ENCODE measurements at places on chromosomes 3 and 15.

DNA sequence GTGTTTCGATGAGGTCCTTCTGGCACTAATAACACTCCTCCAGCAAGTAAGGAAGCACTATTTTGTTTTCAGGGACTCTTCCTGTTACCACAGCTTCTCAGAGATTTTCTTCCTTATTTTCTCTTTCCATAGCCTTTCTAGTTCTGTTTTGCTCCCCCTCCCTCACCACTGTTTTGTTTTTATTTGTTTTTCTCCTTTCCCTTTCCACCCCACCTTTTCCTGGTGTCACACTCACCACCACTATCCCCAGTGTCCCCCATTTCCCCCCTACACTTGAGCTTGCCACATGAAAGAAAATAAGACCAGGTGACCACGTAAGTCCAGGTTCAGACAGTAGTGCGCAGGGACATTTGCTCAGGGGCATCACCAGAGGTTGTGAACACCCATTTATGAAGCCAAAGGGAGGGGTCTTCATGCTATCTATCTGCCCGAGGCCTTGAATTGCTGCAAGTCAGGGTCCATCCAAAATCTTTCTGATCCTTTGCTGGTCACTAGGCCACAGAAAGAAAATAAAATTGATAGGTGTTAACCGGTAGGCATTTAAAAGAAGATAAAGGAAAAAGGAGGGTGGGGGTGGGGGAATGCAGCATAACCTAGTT lies 1.4 kb upstream of the RFTN1 start:
- DNase-seq = no peak

- DNase-seq = no peak
Observed at GRCh38 chr3:8305371-8305770, 196.3 kb upstream of the LMCD1 start.

DNA sequence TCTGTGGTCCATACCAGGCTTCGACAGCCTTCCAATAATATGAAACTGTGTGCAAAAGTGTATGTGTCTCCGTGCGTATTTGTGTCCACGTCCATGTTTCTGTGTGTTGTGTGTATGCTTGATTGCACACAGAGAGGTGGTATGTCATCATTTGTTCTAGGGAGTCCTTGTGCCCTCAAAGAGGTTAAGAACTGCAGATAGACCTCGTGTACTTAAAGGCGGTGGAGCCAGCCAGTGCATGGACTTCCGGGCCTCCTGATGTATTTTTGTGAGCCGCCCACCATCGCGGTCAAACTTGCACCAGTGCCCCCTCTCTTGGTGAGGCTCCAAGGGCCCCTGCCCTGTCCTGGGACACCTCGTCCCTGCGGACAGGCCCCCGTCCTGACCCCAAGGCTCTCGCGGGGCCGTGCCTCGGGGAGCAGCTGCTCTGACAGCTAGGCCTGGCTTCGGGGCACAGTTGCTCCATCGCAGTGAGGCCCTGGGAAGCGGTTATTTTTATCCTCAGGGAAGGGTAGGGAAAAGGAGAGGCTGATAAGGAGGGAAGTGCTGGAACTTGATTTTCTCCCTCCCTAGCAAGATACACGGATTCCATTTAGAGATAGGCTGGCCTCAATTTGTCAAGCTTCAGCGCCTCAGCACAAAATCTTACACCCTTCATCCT lies 1.2 kb upstream of the RYK start:
- DNase-seq = no peak

DNA sequence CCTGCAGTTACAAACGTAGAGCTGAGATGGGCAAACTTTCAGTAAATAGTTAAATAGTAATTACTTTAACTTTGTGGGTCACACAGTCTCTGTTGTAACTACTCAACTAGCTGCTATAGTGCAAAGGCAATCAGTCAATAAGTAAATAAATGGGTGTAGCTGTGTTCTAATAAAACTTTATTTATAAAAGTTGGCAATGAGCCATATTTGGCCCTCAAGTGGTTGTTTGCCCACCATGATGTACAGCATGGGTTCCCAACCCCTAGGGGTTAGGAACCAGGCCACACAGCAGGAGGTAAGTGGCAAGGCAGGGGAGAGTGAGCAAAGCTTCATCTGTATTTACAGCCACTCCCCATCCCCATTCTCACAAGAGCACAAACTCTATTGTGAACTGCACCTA lies 44.9 kb upstream of the CHRM5 start:
- DNase-seq = no peak

DNA sequence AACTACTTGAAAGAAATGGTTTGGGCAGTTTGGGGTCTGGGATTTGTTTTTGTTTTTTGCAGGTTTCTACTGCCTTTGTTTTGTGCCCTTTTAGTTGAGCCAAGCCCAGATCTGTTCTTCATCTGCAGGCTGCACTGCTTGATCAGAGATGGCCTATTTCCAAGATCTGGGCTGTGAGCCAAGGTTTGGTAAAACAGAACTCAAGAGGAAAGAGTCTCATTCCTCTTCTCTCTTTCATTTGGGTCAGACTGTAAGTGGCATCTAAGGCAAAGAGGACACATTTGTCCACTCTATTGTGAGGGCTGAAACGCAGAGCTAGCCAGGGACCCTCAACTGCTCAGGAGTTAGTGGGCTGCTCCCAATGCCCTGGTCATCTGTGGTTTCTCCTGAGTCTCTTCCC lies 104.4 kb upstream of the UBE3A start:
- no peak for DNase-seq

- DNase-seq = no peak
Observed at GRCh38 chr3:26588931-26589330, 33.6 kb upstream of the LRRC3B start.

DNA sequence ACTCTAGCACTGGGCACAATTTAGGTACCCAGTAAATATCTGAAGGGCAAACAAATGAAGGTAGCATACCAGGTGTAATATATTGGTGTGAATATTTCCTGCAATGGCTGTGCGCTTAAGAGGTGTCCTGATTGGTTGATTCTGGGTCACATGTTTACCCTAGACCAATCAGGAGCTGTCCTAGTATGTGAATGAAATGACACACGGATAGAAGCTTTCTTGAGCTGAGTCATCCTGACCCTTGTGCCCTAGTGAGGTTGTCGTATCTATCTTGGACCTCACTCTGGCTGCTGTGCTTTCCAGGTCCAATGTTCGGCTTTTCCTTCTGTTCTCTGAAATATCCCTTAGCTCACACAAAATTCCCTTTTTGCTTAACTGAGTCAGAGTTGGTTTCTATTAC lies 58.1 kb upstream of the FOXP1 start:
- DNase-seq = no peak

DNA sequence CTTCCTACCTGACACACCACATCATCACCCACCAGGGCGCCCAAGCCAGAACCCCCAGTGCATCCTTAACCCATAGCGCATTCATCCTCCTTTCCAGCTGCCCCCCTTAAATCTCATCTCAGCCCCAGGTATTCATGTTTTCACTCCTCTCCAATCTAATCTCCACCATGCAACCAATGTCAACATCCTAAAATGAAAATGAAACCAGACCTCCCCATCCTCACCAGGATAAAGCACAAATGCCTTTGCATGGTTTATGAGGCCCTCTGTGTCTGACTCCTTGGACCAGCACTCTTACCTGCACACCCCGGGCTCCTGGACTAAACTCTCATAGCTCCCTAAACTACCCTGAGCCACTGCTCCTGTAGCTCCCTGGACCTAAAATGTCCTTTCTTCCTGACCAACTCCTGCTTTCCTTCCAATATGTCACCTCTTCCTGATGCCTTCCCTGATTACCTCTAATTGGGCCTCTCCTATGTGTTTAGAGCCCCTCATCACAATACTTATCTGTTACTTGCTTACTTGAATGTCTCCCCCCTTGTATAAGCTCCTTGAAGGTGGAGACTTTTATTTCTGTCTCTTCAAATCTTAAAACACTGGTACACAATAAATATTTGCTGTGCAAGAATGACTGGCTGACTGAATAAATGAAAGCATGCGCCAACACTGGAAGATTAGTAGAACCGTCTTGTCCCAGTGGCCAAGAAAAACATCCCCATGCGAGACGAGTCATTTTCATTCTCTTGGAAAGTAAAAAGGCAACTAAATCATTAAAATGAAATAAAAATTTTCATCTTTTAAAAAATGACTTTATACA lies 142.5 kb downstream of the XXYLT1 start:
- DNase-seq = no peak

GRCh38 chr15:84035399-84035766 lies 200.2 kb upstream of the GOLGA6L4 start:
- DNase-seq = peak; percentile 36

- peak; percentile 74 for DNase-seq
Observed at GRCh38 chr3:32296251-32297204, 58.0 kb downstream of the CMTM8 start.

- no peak for DNase-seq
Observed at GRCh38 chr15:71469413-71469812, 340.9 kb upstream of the NR2E3 start.

- no peak for DNase-seq
Observed at GRCh38 chr3:103195216-103195615, 760.4 kb downstream of the ZPLD1 start.

DNA sequence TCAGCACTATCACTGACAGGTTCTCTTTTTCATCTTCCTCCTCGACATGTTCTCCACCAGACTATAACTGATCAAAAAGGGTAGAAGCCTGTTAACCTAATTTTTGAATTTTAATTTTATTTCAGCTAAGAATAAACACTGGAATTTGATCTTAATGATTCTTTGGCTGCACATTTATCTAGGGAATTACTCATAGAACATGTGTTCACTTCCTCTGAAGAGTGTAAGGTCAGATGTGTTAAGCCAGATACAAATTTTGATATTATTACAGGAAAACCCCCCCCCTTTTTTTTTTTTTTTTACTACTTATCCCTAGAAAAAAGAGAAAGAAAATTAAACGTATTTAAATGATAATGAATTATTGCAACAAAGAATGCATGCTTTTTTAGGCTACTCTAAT lies 15.0 kb downstream of the DCBLD2 start:
- no peak for DNase-seq

DNA sequence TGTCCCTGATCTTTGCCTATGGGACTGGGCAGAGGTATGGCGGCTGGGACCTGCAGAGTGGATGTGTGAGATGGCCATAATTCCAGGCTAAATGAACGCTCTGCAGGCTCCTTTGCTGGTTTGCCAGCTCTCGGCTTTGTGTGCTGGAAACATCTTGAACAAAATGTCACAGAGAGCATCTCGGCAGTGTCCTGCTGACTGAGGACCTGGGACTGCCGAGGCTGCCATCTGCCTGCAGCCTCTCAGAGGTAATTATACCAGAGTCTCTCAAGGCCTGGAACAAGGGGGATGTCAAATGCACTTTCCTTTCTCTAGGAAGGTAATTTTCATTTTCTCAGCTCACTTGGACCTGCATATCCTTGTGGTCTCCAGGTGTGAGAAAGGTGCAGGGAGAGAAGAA lies 354.2 kb downstream of the PDCD6IP start:
- DNase-seq = no peak

- DNase-seq = no peak
Observed at GRCh38 chr15:74793135-74794028, 11.5 kb downstream of the CSK start.

- peak; percentile 16 for DNase-seq
Observed at GRCh38 chr15:49471733-49472132, 48.7 kb downstream of the FGF7 start.

DNA sequence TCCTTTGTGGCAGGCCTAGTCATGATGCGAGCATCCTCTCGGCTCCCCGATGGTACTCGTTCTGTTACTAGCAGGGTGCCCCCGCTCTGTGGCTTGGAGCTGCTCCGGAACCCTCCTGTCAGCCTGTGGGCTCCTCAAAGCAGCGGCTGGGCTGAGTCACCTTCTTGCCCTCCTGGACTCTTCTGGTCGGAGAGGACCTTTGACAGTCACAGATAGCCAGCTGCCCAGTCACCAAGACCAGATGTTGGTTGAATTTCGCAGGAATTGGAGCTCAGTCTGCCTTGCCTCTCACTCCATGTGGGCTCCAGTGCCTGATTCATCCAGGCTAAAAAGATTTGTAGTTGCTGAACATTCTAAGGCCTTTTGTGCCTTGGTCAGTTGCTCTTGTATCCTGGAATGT lies 94.5 kb downstream of the CHCHD6 start:
- DNase-seq = no peak

DNA sequence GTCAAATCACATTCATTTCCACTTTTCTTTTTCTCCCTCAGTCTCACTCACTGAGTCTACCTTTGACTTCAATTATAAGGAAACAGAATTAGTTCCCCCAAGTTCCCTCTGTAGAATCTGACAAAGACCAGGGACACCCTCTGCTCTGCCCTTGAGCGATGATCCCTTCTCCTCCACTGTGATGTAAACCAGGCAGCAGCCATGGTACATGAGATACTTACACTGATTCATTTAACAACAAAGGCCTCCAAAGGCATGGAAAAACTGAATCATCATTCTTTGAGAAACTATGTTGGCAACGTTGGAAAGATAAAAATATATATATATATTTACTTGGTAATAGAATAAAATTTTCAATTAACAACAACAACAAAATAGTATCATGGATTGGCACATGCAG lies 84.1 kb downstream of the P3H2 start:
- no peak for DNase-seq

DNA sequence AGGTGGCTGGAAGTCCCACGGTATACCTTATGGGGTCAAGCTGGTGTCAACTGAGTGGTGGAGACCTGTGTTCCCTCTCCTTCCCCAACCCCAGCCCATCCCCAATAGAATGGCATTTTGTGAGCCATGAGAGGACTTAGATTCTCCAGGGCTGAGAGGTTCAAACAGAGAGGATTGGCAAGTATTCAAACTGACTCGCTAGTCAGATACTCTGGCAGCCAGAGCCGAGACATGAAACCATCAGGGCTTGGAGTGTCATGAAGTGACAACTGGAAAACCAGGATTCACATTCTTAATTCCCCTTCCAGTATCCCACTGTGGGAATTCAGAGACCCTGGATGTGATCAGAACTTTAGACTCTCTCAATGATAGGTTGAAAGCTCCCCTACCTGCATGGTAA lies 159.4 kb upstream of the SNTN start:
- no peak for DNase-seq

DNA sequence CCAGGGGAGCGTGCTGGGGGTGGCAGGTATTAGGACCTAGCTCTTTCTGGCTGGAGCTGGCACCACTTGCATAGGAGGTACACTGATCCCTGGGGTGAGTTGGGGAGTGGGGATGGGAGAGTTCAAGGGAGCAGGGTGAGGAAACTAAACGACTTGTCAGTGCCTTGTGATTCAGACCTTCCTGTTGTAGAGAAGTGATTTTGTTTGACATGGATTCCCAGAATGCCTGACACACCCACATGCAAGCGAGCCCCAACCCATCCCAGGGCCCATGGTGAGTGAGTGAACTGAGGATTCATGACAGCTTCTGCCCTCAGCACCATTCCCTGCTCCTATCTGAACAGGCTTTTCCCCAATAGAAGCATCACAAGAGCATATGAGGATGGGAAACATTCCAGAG lies 15.6 kb upstream of the UBE2Q2 start:
- DNase-seq = no peak
